ENCODE measurements at places on chromosomes 1 and 21.

DNA sequence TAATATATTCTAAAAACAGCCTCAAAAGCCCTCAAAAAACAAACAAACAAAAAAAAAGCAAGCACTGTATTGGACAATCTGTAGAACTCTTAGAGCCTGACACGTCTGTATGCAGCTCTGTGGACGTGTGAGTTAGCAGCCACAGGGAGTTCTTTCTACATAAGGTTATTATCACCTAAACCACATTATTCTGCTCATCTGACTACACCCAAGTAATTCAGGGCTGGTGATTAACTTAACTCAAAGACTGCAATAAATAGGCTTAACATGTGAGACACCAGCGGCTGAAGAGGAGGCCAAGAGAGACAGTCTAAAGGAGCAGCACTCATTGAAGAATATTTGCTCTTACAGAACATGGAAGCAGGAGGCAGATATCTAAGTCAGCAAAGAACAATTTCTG is 316.0 kb downstream of the VAV3 start:
- DNase-seq = no peak

- DNase-seq = no peak
Observed at GRCh38 chr1:171166361-171166760, 18.7 kb upstream of the FMO2 start.

GRCh38 chr1:220430059-220430458 is 97.9 kb upstream of the MARK1 start:
- DNase-seq = no peak

- DNase-seq = no peak
Observed at GRCh38 chr21:32463367-32463766, 50.9 kb downstream of the EVA1C start.

GRCh38 chr1:46012236-46012635 is 120.2 kb downstream of the PIK3R3 start:
- no peak for DNase-seq

- DNase-seq = no peak
Observed at GRCh38 chr1:29256394-29256793, 20.1 kb downstream of the PTPRU start.

DNA sequence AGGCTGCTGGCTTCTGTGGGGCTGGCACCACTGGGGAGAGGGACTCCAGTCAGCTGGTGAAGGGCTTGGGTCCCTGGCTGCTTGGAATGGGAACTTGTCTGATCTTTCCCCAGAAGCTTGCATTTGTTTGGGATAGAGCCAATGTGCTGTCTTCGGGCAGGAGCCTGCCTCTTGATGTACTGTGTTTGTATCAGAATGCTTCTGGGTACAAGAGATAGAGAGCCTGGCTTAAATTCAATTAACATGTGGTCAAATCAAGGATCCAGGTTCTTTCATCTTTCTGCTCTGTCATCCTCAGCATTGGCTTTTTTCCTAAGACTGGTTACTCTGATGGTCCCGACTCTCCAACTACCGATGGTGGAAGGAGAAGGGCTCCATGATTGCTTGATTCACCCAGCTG is 16.0 kb upstream of the PROK1 start:
- no peak for DNase-seq

DNA sequence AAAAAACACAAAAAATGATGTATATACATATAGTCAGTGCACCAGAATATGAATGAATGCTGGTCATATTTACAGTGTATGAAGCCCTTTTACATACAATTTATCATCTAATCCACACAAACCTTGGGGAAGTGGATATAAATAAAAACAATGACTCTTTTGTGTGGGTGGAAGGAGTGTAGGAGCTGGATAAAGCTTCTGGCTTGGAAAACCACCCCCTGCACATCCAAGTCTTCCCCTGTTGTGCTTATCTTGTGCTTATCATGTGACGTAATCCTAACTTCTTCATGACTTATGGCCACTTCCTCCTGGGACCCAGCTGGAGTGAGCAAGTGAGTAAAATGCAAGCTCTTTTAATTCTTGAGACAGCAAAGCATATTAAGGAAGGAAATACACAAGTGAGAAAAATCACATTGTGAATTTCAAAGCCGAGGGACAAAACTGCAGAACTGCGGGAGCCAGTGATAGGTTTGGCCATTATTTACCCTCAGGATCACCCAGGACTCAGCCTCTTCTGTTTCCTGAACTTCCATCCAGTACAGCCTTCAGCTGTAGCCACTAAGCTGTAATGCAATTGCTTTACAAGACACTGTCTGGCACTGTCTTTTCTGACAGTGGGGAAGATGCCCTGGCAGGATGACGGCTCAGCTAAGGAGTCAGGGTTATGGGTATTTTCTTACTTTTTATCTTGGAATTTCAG is 104.0 kb upstream of the PPM1J start:
- no peak for DNase-seq

DNA sequence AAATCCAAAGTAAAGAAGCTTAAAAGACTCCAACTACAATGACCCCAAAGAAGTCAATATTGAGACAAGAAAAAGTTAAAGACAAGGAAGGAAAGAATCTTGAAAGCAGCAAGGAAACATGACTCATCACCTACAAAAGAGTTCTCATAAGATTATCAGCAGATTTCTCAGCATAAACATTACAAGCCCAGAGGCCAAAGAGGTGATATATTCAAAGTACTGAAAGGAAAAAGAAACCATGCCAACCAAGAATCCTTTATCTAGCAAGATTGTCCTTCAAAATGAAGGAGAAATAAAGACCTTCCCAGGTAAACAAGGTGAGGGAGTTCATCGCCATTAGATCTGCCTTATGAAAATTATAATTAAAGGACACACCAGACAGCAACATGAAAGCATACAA is 49.8 kb downstream of the CSMD2 start:
- DNase-seq = no peak
